Heart left ventricle (tissue), 16 donors: ENCODE measurements at places on chromosomes 7 and 10. TPM values are rescaled to one million over a fixed set of nuclear protein-coding genes. Genes with fewer than 3 reads are reported as not detected.

The NPY4R gene
- not detected for total RNA-seq

The BTBD16 gene
- not detected for total RNA-seq

The SPOCK2 gene
- total RNA-seq = 13.1 TPM

The MRC1 gene
- total RNA-seq = 4.7 TPM

The LBX1 gene
- total RNA-seq = not detected

The PDE1C gene
- 63.7 TPM for total RNA-seq

The HSPA14 gene
- total RNA-seq = 8.2 TPM

The EGR2 gene
- 0.37 TPM for total RNA-seq

The CCDC172 gene
- total RNA-seq = not detected

The STEAP4 gene
- 7.2 TPM for total RNA-seq

The OAT gene
- total RNA-seq = 38.7 TPM

The INMT gene
- total RNA-seq = 16.2 TPM

The EPHB6 gene
- total RNA-seq = 5.0 TPM

- no peak for DNase-seq
Measured at GRCh38 chr7:151541709-151542499, 22.2 kb upstream of the RHEB start.

- DNase-seq = no peak
Measured at GRCh38 chr10:69051303-69051702, 36.6 kb upstream of the SRGN start.

DNA sequence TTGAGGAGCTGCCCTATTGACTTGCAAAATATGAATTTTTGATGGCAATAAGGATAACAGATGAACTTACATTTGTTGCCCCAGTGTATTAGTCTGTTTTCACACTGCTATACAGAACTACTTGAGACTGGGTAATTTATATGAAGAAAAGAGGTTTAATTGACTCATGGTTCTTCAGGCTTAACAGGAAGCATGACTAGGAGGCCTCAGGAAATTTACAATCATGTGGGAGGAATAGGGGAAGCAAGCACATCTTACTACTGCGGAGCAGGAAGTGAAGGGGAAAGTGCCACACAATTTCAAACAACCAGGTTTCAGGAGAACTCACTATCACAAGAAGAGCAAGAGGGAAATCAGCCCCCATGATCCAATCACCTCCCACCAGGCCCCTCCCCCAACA is 57.9 kb downstream of the ZNF22 start:
- no peak for DNase-seq

GRCh38 chr7:131338173-131338572 is 10.5 kb downstream of the MKLN1 start:
- DNase-seq = no peak

DNA sequence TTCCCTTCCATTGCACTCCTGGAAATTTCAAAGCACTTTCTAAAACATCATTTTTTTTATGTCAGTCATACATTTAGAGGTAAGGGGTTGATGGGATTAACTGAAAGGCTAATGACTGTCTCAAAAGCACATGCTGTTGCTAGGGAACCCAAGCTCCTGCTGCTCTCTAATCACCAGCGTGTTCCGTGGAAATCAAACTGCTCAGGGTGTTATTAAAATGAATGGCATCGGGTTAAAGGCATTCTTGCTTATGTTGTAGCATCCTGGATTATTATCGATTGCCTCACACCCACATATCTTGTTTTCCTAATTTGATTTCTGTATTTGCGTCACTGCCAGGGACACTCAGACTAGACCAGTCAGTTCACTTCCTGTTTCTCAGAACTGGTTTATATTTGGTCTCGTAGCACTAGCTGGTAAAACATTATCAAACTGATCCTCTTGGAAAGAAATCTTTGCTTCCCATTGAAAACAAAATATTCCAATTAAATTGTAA is 216.5 kb upstream of the MKLN1 start:
- no peak for DNase-seq

GRCh38 chr10:132520177-132520811 is 17.3 kb upstream of the INPP5A start:
- peak; percentile 56 for DNase-seq

GRCh38 chr10:109456566-109457301 is 466.6 kb downstream of the XPNPEP1 start:
- DNase-seq = no peak

DNA sequence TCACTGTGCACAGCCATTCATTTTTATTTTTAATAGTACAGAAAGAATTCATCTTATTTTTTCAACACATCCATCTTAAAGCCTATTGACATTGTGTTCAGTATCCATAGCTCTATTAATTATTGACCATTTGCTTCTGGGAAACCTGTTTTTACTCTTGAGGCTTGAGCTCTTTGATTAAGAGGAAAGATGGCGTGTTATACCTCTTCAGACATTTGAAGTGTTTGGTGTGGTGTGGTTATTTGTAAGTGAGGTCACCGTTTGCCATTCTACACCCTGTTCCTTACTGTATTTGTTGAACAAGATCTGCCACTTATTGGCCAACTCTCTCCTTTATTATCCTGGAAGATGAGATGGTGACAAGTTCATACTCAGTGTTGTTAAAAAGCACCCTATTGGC is 18.4 kb downstream of the C7orf57 start:
- no peak for DNase-seq

DNA sequence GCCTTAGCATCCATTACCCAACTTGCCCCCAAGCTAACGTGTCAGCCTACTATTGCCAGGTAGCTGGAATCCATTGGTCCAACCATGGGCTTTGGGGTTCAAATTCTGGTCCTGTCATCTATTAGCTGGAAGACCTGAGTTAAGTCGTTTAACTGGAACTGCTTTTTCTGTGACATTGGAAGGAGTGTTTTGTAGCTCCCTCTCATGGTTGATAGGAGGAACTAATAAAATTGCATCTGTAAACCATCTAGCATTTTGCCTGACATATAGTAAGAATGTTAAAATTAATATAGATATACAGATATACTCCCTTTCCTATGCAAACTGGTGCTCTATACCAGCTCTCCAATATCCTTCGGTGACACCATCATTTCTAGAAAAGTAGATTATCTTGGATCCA is 23.8 kb upstream of the SLF2 start:
- DNase-seq = no peak

GRCh38 chr10:8978100-8978499 is 923.6 kb downstream of the GATA3 start:
- DNase-seq = no peak

- DNase-seq = no peak
Measured at GRCh38 chr7:116443101-116443523, 56.4 kb upstream of the CAV2 start.

- no peak for DNase-seq
Measured at GRCh38 chr7:90961037-90961725, 303.1 kb upstream of the FZD1 start.

GRCh38 chr10:106903180-106903579 is 261.3 kb downstream of the SORCS1 start:
- DNase-seq = no peak

GRCh38 chr10:67790534-67791408 is 47.2 kb downstream of the DNAJC12 start:
- DNase-seq = no peak

GRCh38 chr7:1045069-1046063 is 1.0 kb downstream of the GPR146 start:
- DNase-seq = no peak

- DNase-seq = no peak
Measured at GRCh38 chr10:116256752-116257259, 16.2 kb downstream of the GFRA1 start.

DNA sequence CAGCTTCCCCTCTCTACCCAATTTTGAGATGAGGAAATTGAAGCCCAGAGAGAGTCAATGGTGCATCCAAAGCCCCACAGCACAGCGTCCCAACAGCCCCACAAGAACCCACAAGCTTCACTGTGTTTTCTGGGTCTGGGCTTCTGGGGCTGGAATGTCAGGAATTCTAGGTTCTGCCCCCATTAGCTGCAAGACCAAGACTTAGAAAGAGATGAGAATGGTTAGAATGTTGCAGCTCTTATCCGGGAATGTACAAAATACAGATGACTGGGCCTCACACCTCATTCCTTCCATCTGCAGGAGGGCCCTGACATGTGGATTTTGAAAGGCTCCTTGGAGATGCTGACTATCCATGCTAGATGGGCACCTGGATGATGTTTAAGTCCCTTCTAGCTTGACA is 6.0 kb upstream of the SGPL1 start:
- DNase-seq = no peak

DNA sequence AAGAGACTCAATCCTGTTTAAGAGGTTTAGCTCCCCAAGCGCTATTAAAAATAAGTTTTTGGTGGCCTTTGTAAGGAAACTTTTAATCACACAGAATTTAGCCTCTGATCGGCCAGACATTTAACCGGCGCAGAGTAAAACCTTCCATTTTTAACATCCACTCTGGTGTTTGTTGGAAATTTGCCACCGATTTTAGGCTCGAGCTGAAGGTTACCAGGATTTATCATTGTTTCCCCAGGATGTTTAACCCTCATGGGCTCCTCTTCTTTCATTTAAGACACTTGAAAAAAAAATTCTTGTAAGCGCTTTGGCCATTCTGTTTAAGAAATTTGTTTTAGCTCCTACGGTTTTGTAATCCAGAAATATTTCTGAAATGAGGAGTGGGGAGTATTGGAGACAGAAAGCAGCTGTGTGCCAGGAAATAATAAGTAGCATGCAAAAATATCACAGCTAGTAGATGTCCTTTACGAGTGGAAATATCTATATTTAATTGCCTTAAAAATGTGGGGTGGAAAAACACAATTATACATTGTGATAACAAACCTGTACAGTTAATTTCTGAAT is 3.4 kb downstream of the NEUROD6 start:
- no peak for DNase-seq

DNA sequence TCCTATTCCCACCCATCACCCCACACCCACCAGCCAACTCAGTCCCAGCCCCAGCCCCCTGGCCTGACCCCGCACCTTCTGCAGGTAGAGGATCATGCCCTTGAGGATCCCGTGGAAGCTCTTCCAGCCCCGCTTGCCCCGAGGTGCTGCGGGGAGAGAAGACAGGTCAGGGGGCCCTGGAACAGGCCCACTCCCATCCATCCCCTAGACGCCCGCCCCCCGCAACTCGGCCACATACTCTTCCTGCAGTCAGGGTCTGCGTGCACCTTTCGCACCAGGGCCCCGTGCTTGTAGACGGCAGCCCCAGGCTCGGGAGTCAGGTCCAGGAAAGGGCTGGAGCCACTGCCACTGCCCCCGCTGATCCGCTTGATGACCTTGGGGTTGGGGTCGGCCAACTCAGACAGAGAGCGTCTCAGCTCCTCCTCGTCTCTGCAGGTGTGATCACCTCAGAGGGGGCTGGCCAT is 9.6 kb downstream of the NFKB2 start:
- no peak for DNase-seq

GRCh38 chr10:124569623-124570470 is 108.2 kb downstream of the LHPP start:
- no peak for DNase-seq

DNA sequence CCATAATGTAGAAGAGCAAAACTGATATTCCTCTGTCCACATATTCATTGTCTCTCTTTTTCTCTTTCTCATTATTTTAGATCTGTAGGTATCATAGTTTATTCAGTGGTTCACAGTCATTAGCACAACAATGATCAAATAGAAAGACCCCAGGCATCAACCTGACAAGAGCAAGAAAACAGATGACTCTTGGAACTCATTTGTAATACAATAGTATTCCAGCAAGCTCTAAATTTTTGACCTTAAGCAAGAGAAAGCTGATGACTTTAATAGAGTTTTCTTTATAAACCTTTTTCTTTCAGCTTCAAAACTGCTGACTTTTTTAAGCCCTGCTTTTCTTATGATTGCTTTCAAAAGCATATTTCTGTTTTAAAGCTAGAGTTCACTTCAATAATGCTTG is 507.5 kb upstream of the SORCS1 start:
- no peak for DNase-seq

- DNase-seq = no peak
Measured at GRCh38 chr7:101934618-101935017, 117.2 kb downstream of the CUX1 start.

- no peak for DNase-seq
Measured at GRCh38 chr7:157464971-157465886, 128.4 kb downstream of the DNAJB6 start.

GRCh38 chr10:62919776-62920175 is 103.6 kb upstream of the EGR2 start:
- no peak for DNase-seq

GRCh38 chr10:34721208-34721840 is 93.8 kb downstream of the PARD3 start:
- DNase-seq = no peak

GRCh38 chr7:70634610-70635068 is 497.3 kb upstream of the GALNT17 start:
- DNase-seq = no peak

DNA sequence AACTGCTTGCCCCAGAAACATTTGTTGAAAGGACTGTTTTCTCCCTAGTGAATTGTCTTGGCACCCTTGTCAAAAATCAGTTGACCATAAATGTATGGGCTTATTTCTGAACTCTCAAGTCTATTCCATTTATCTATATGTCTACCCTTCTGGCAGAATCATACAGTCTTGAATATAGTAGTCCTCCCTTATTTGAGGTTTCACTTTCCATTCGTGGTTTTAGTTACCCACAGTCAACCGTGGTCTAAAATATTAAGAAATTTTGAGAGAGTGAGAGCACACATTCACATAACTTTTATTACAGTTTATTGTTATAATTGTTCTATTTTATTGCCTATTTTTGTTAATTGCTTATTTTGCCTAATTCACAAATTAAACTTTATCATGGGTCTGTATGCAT is 17.4 kb upstream of the CEP41 start:
- DNase-seq = no peak

DNA sequence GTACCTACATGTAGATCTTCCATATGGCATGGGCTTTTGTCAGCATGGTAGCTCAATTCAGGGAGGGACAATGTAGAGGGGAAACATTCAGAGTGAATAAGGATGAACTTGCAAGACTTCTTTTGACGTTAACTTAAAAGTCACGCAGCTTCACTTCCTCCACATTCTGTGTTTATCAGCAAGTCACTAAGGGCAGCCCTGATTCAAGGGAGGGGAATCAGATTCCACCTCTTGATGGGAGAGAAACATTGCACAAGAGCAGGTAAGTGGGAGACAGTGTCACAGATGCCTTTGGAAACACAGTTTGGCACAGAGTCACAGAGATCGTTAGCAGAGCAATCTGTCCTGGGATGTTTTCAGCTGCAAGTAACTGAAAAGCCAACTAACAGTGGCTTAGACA is 26.2 kb downstream of the C10orf67 start:
- no peak for DNase-seq

GRCh38 chr10:92734301-92734700 is 44.5 kb downstream of the HHEX start:
- DNase-seq = no peak

- DNase-seq = peak; percentile 88
Measured at GRCh38 chr10:132420981-132421846, 24.2 kb downstream of the PWWP2B start.
